Posterior cingulate gyrus (tissue), 11 donors: ENCODE measurements at places on chromosomes 5 and 9.

- peak; percentile 59 for DNase-seq
Measured at GRCh38 chr5:89315286-89316100, 432.5 kb upstream of the MEF2C start.

- DNase-seq, result no peak
Measured at GRCh38 chr9:91858213-91859030, 91.6 kb downstream of the ROR2 start.

GRCh38 chr5:172414531-172415361, 39.6 kb downstream of the SH3PXD2B start:
- DNase-seq, result no peak

GRCh38 chr5:79875230-79875629, 115.8 kb downstream of the MTX3 start:
- DNase-seq, result no peak

- DNase-seq, result no peak
Measured at GRCh38 chr9:76926324-76926741, 20.4 kb upstream of the PRUNE2 start.

GRCh38 chr5:1502046-1502736, 21.6 kb downstream of the LPCAT1 start:
- DNase-seq, result no peak

GRCh38 chr5:154648229-154648628, 106.9 kb upstream of the LARP1 start:
- no peak for DNase-seq

DNA sequence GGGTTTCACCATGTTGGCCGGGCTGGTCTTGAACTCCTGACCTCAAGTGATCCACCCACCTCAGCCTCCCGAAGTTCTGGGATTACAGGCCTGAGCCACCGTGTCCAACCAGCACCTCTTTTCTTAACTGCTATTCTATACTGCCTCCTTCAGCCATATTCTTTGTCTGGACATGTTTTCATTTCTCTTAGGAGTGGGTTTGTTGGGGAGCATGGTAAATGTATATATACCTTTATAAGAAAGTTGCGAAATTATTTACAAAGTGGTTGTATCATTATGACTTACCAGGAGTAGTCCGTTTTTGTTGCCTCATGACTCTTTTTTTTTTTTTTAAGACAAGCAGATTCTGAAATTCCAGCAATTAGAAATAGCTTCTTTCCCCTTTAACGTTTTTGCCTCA, 38.7 kb downstream of the CDC42SE2 start:
- no peak for DNase-seq

GRCh38 chr5:158133369-158133768, 274.4 kb upstream of the CLINT1 start:
- DNase-seq, result no peak

- no peak for DNase-seq
Measured at GRCh38 chr9:115132648-115133047, 14.7 kb upstream of the TNC start.

GRCh38 chr5:109990723-109991359, 301.1 kb downstream of the MAN2A1 start:
- DNase-seq, result no peak

GRCh38 chr9:72958485-72959281, 5.8 kb upstream of the ALDH1A1 start:
- no peak for DNase-seq

GRCh38 chr5:179272326-179273072, 72.8 kb downstream of the ADAMTS2 start:
- peak; percentile 4 for DNase-seq

- no peak for DNase-seq
Measured at GRCh38 chr5:37272511-37272910, 23.3 kb upstream of the CPLANE1 start.

DNA sequence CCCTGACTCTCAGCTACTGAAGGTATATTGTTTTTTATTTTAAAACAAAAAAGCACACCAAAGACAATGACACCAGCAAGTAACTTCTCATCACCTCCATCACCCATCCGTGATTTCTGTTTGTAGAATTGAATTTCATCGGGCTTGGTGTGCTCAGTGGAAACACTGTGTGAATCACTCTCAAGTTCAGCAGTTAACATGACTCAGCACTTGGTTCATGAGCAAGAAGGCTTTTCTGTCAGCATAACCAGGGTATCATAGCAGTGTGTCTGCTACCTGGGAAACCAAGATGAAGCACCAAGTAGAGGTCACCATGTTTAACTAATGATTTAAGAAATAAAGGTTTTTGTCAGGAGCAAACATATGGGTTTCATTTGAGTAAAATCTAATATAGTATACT, 123.7 kb downstream of the INSYN2B start:
- DNase-seq, result no peak

- DNase-seq, result no peak
Measured at GRCh38 chr9:74321396-74321795, 175.7 kb upstream of the RORB start.

GRCh38 chr9:93033531-93033930, 25.0 kb upstream of the SUSD3 start:
- DNase-seq, result no peak

DNA sequence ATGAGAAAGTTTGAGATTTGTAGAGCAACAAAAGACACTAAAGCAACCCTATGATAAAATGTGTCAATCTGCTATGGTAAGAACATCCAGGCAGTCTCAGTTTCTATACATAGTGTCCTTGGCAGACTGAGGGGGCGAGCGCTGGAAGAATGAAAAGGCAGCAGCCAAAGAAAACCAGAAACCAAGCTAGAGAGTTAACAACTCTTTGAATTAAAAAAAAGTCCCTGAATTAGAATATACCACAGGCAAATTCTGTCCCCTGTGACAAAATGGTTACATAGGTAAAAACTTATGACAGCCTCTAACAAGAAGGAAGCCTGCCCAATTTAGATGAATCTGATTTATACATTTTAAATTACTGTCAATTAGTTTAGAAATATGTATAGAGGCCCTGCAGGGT, 106.7 kb downstream of the OXCT1 start:
- DNase-seq, result peak; percentile 85

GRCh38 chr5:169545762-169546161, 37.8 kb upstream of the SPDL1 start:
- DNase-seq, result no peak

GRCh38 chr5:172442592-172442991, 11.7 kb downstream of the SH3PXD2B start:
- no peak for DNase-seq

DNA sequence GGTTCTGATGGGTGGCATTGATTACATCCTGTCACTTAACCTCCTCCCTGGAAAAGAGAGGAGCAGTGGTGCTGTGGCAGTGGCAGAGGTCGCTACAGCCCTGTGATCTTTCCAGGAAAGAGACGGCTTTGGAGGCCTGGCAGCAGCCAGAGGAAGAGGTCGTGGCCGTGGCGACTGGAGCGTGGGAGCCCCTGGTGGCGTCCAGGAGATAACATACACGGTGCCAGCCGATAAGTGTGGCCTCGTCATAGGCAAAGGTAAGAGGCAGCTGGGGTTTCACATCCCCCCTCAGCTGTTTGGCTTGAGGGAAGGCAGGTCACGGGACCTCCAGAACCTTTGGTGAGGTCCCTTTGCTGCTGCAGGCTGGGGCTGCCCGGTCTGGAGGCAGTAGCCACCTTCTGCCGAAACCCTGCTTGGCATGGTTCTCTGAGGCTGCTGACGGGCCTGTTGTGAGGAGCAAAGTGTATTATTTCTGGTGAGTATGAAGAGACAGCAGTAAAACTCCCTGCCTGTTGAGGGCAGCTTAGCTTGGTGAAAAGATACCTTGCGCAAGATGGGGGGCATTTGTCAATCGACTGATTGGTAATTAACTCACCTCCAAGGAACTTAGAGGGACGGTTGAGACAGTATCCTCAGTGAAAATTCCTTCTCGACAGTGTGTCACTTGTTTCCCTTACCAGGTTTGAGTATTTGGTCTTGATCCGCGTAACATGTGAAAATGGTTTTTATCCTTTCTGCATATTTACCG, 38.0 kb upstream of the PRDM12 start:
- DNase-seq, result no peak

DNA sequence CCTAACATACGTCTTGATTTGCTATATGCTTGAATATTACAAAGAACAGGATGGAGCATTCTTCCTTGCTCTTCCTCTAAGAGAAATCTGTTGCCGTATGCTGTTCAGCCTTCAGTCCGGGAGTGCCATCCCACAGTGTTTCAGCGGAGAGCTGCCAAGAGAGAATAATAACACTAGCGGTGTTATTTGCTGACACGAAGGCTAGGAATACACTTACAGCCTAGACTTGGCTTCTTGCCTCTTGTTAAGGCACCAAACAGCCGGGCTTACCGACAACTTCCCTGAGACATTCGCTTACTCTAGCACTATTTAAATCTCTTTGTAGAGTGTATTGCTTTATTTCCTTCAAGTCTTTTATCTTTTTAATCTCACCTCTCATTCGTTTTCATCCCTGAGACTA, 31.4 kb downstream of the KCTD16 start:
- DNase-seq, result no peak
